ENCODE measurements at places on chromosomes 3 and 15. TPM values are rescaled to one million over a fixed set of nuclear protein-coding genes. Genes with fewer than 3 reads are reported as not detected.

DNA sequence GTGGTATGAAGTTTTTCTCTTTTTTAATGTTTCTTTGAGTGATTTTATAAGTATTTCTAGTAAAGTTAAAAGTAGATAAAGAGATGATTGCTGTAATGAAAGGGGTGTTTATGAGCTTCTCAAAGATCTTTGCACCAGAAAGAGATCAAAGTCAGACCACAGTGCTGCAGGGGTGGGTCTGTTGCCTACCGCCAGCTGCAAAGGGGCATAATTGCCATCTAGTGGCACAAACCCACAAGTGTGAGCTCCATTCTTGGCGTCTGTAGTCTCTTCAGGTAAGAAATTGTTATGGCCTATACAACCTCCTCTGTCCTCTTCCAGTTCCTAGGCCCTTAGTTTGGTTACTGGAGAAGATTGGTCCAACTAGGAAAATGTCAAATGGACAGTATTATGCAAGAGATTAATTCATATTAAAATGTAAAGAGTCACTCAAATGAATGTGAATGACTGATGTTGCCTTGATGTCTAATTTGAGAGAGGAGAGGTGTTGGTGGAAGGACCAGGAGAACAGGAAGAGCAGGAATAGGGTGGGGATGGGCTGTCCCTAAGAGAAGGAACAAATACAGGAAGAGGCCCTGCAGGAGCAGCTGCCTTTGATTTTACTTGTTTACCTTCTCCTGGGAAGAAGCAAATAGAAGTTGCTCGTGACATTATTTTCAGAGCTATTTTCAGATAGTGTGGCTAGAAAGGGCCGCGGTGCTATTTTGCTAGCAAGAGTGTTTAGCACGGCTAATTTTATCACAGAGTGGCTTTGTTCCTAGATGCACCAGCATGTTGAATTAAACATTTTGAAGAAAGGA, 53.0 kb upstream of the GSK3B start:
- DNase-seq = no peak

- no peak for DNase-seq
Measured at GRCh38 chr3:178284181-178284580, 252.1 kb upstream of the KCNMB2 start.

- no peak for DNase-seq
Measured at GRCh38 chr3:56488812-56489600, 20.7 kb upstream of the ERC2 start.

- DNase-seq = no peak
Measured at GRCh38 chr3:156666073-156666472, 8.3 kb upstream of the TIPARP start.

RAD51 gene
- total RNA-seq = 16.9 TPM

CPB1 gene
- total RNA-seq = not detected

TMCO5A gene
- total RNA-seq = not detected

CILP gene
- not detected for total RNA-seq

KY gene
- total RNA-seq = not detected

AZI2 gene
- total RNA-seq = 28.3 TPM

CHRM5 gene
- not detected for total RNA-seq

Measured in MG63 (cell line).